ENCODE measurements at places on chromosomes 12 and 14.

- peak; percentile 36 for DNase-seq
These were observed 93.4 kb upstream of the HOXC13 start for GRCh38 chr12:53844994-53845844.

- DNase-seq, result peak; percentile 99
These were observed 56.0 kb upstream of the HECTD1 start for GRCh38 chr14:31263485-31264133.

- DNase-seq, result peak; percentile 67
These were observed 717 bp downstream of the UBC start for GRCh38 chr12:124913474-124914391.

DNA sequence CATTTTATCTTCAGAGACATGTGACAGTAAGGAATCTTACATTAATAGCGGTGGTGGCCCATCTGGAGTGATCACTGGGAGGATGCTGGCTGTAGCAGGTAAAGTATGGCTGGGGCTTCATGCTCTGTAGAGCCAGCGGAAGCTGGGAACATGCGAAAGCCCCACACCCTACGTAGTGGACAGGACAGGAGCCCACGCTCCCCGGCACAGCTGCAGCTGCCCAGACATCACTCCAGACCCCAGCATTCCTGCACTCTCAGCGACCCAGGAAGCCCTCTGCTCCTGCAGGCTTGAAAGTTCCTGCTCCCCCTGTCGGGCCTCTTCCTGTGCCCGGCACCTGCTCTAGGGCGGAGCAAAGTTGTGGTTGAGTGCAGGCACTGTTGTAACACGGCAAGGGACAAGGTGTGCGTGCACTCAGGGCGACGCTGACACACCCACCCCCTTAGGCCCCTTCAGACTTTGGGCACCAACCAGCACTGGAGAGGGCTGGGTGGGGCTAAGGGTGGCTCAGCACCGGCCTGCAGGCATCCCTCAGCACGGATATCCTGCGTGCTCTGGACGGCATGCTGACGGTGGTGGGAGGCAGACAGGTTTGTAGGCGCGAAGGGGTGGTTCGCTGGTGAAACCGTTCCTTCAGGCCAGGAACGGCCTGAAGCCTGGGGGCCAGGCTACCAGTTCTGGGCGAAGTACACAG is 568.3 kb downstream of the FSCB start:
- no peak for DNase-seq

GRCh38 chr12:105773471-105773870 is 365.3 kb downstream of the NUAK1 start:
- no peak for DNase-seq

DNA sequence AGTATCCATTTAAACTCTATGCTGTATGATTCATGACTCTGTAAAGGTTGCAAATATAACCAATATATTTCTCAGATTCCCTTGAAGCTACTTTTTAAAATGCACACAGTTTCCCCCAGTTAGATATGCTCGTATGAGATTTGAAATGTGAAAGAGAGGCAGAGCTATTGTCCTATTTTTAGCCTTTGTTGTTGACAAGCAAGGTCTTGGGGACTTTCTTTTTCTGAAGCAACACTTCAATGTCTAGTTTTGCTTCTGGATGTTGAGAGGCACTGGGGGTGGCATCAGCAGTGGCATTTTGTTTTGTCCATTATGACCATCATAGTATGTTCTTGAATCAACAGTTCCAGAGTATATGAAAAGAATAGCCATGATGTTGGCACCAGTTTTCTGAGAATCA is 63.4 kb downstream of the ASCL1 start:
- no peak for DNase-seq

DNA sequence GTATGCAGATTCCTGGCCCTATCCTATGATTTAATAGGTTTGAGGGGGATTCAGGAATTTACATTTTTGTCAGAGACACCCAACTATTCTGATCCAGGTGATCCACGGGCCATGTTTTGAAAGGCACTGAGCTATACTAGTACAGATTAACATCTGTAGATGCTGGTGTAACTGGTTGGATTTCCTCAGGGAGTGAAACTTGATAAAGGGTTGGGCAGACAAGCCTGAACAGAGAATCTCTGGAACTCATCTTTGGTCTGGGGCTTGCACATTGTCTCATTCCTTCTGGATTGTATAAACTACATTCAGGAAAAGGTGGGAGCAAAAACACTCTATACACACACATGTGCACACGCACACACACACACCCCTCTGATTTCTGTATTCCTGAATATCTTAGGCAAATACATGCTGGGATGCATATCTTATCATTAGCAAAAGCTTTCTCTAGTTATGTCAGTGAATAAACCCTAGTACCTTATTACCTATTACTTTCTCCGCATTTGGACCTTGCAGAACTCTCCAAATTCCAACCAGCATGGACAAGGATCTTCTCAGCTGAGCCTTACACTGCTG is 104.6 kb downstream of the SLC38A1 start:
- DNase-seq, result no peak
